ENCODE measurements at places on chromosomes 16 and 17. TPM values are rescaled to one million over a fixed set of nuclear protein-coding genes. Genes with fewer than 3 reads are reported as not detected.

DNA sequence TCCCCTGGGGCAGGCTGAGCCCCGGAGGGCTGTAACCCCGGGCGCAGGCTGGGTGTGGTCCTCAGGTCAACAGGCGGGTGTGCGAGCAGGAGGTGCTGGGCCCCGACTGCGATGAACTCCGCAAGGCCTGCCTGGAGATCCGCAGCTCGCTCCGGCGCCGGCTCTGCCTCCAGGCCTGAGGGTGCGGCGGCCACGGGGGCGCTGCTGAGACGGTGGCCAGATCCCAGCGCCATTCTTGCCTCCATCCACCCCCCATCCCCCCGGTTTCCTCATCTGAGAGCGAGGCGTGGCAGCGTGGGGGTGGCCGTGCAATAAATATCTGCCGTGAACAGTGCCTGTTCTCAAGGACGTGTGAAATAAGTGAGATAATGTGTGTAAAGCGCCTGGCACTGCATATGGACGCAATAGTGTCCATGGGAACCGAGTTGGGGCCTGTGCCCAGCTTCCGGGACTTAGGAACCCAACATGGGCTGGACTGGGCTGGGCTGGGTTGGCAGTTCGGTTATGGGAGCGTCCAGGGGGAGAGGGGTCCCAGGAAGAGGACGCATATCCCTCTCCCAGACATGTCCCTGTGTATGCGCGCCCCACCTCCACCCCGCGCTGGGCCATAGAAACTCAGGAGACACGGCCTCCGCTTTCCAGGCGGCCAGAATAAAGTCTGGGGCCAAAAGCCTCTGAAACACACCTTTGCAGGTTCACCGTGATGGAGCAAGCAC, 15.0 kb downstream of the ZNF213 start:
- H3K27me3 ChIP-seq, result peaks cover 9% of the 10 kb centered on the region
- H3K4me3 ChIP-seq, result peak overlapping the region; percentile 67
- no peaks in the 10 kb centered on the region for H3K36me3 ChIP-seq
- peak overlapping the region; percentile 78 for H3K27ac ChIP-seq
- DNase-seq, result no peak

DNA sequence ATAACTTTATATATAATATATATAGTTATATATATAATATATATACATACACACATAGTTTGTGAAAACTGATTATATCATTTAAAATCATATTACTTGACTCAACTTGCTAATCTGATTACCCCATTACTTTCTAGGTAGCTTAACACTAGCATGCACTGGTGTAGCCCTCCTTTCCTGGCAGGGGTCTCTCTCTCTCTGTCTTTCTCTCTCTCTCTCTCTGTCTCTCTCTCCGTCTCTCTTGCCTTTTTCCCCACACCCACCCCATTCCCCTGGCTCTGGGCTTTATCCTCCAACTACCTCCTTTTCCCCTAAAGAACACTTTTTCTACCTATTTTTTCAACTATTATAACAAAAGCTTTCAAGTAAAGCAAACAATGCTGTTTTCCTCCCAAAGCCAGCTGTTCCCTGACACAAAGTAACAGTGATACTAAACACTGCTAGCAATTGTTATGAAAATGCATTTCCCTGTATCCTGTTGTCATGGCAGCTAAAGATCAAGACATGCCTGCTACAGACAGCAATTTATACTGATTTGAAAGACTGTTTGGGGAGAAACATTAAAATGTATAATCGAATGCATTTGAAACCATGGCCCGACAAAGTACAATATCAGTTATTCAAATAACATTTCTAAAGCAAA, 89.4 kb downstream of the CHD9NB start:
- H3K27me3 ChIP-seq, result no peaks in the 10 kb centered on the region
- no peaks in the 10 kb centered on the region for H3K36me3 ChIP-seq
- no peak for DNase-seq

- DNase-seq, result no peak
- no peaks in the 10 kb centered on the region for H3K36me3 ChIP-seq
- H3K27me3 ChIP-seq, result no peaks in the 10 kb centered on the region
Measured at GRCh38 chr17:79035686-79036085, 11.7 kb downstream of the C1QTNF1 start.

DNA sequence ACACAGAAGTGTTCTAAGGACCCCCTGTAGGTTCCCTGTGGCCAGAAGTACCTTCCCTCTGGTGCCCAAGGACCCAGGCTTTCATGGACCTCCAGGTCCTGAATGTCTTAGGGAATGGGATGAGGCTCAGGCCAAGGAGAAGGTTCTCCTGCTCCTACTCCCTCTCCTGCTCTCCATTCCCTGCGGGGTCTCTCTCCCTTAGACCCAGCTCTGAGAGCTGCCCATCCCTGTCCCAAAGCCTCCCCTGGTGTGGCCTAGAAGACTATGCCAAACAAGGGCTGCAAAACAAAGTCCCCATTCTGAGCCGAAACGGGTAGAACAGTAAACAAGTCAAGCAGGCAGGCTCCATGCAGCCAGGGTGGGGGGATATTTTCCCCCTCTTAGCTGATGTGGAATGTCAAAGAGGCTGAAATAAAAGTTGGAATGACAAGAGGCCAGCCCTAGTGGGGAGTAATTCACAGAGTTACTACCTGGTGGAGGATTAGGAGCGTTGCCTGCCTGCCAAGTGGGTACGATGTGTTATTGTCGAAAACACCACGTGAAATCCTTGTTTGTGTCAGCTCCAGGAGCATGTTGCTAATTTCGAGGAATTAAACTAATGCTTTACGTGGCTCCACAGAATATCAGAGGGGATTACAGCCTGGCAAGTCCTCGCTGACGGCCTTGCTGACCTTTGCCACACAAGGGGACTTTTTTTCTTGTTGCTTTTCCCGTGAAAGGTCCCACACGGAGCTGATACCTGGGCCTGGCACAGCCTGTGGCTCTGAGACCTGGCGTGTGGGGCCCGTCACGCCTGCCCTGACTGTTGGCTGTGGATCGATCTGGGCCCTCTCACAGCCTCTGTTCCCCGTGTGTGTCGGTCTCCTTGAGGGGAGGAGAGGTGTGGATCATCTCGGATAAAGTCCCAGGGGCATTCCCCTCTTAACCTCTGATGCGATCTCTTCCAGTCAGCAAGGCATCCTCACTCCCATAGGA, 2.9 kb downstream of the WFIKKN2 start:
- no peak for DNase-seq
- no peak overlapping the region for H3K4me3 ChIP-seq
- H3K27ac ChIP-seq, result no peak overlapping the region
- H3K4me1 ChIP-seq, result peaks cover 3% of the 10 kb centered on the region
- H3K36me3 ChIP-seq, result no peaks in the 10 kb centered on the region

DNA sequence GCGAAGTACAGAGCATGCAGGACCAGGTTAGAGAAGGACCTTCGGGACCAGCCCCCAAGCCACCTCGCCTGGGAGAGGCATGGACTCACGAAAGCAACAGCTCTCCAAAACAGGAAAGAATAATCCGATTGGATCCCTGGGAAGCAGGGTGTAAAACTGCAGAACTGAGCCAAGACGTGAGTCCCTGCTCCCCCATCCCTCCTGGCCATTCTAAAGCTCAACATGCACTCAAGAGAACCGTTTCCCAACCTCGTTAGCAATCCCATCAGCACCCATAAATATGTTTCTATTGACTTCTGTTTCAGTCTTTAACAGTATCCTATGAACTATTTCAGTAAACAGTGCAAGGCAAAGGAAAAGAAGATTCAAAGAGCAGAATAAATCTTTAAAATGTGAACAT, 167.0 kb downstream of the COPRS start:
- no peak overlapping the region for H3K27ac ChIP-seq
- no peak for DNase-seq
- no peak overlapping the region for H3K4me3 ChIP-seq
- H3K36me3 ChIP-seq, result no peaks in the 10 kb centered on the region
- peaks cover 23% of the 10 kb centered on the region for H3K4me1 ChIP-seq

DNA sequence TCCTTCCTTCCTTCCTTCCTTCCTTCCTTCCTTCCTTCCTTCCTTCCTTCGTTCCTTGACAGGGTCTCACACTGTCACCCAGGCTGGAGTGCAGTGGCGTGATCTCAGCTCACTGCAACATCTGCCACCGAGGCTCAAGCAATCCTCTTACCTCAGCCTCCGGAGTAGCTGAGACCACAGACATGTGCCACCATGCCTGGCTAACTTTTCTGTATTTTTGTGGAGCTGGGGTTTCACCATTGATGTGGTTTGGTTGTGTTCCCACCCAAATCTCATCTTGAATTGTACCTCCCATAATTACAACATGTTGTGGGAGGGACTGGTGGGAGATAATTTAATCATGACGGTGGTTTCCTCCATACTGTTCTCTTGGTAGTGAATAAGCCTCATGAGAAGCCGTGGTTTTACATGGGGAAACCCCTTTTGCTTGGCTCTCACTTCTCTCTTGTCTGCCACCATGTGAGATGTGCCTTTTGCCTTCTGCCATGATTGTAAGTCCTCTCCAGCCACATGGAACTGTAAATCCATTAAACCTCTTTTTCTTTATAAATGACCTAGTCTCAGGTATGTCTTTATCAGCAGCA, 90.3 kb upstream of the MPHOSPH6 start:
- no peak overlapping the region for H3K4me3 ChIP-seq
- H3K36me3 ChIP-seq, result no peaks in the 10 kb centered on the region
- H3K4me1 ChIP-seq, result no peaks in the 10 kb centered on the region
- no peaks in the 10 kb centered on the region for H3K27me3 ChIP-seq
- no peak for DNase-seq

GRCh38 chr16:15427648-15428239, 6.6 kb upstream of the BMERB1 start:
- no peaks in the 10 kb centered on the region for H3K27me3 ChIP-seq
- peak overlapping the region; percentile 15 for H3K27ac ChIP-seq
- no peaks in the 10 kb centered on the region for H3K36me3 ChIP-seq
- no peak for DNase-seq

DNA sequence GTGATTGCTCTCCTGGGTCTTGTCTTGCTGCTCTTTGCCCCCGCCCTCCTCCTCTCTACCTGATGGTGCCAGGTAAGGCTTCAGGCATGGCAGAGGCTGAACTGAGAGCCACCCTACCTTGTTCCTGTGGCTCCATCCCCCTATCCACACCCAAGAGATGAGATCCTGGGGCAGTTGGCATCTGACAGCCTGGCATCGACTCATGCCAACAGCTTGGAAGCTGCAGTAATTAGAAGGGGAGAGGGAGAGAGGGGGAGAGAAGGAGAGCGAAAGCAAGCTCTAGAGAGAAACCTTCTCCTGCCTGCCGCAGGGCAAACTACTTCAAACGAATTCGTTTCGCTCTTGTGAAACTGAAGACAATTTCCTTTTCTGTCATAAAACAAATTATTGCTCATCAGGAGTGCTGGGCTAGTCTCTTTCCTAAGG, 13.8 kb upstream of the SP6 start:
- H3K27me3 ChIP-seq, result peaks cover 43% of the 10 kb centered on the region
- no peak overlapping the region for H3K4me3 ChIP-seq
- DNase-seq, result no peak
- H3K4me1 ChIP-seq, result no peaks in the 10 kb centered on the region

TRPV2 gene
- 3.9 TPM for total RNA-seq

DNA sequence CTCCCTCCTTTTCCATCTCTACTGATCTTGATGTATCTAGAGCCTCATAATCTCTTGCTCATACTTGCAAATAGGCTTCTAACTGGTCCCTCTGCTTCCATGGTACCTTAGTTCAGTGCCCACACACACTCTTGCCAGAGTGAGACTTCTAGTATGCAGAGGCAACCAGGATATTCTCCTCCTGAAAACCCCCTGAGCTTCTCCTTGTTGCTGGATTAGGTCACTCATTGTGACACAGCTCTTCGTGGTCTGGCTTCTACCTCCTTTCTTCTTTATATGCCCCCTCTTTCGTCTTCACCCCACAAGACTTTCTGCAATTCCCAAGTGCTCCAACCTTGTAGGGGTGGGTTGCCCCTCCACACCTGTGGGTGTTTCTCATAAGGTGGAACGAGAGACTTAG, 2.5 kb upstream of the FAM20A start:
- H3K4me1 ChIP-seq, result no peaks in the 10 kb centered on the region
- H3K4me3 ChIP-seq, result no peak overlapping the region
- H3K27me3 ChIP-seq, result peaks cover 32% of the 10 kb centered on the region
- no peaks in the 10 kb centered on the region for H3K36me3 ChIP-seq
- DNase-seq, result no peak

DNA sequence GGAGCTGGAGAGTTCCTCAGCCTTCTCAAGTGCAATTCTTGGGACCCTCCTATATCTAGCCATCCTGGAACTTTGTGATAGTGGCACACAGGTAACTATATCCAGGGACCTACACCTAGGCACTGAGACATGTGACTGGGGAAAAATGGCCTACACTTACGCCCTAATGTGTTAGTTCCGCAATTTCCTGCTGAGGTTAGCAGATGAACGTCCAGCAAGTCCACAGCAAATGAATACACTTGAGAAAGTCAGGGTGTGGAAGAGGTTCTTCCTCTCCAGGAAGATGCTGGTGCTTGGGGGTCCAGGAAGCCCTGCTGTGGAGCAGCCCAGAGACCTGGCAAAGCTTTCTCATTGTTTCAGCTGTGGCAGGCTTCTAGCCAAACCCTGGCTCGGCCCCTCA, 20.8 kb downstream of the PIK3R5 start:
- H3K36me3 ChIP-seq, result no peaks in the 10 kb centered on the region
- no peak overlapping the region for H3K27ac ChIP-seq
- no peaks in the 10 kb centered on the region for H3K4me1 ChIP-seq
- no peak for DNase-seq
- H3K27me3 ChIP-seq, result peaks cover 7% of the 10 kb centered on the region
- H3K4me3 ChIP-seq, result no peak overlapping the region

DNA sequence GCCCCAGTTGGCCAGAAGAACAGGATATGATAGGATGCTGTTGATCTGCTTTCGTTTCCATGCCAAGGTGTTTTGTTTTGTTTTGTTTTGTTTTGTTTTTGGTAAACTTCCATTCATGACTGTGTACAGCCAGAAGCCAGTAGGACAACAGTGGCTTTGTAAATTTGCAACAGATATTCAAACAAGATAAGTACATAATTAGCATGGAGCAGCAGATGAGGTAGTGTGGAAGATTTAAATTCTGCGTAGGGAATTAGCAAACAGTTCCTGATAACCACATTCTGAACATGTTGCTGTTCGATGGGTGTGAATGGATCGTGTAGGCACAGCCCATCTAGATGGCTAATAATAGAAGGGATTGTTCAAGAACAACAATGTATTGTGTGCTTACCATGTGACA, 1080.1 kb upstream of the RBFOX1 start:
- no peak for DNase-seq
- no peak overlapping the region for H3K4me3 ChIP-seq
- H3K27ac ChIP-seq, result no peak overlapping the region

DNA sequence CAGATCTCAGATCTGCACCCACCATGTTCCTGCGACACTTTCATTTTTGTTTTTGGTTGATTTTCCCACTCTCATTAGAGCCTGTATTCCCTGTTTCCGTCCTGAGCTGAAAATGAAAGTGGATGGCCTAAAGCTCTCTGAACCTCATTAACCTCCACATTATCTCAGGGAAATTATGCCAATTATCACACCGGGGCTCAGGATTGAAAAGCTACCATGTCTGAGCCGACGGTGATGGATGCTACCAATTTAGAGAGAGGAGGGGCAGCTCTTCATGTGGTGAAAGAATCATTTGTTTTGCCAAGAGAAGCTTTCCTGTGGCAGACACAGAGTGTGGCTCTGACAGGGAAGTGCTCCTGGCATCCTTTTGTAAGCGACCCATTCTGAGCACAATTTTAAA, 410.4 kb upstream of the CDH11 start:
- H3K27ac ChIP-seq, result no peak overlapping the region
- H3K27me3 ChIP-seq, result no peaks in the 10 kb centered on the region
- no peak overlapping the region for H3K4me3 ChIP-seq
- no peaks in the 10 kb centered on the region for H3K36me3 ChIP-seq
- DNase-seq, result no peak

Data from gastrocnemius medialis (tissue), 4 donors.